ENCODE measurements at places on chromosomes 6 and 20. TPM values are rescaled to one million over a fixed set of nuclear protein-coding genes. Genes with fewer than 3 reads are reported as not detected.

- no peaks in the 10 kb centered on the region for H3K36me3 ChIP-seq
- no peaks in the 10 kb centered on the region for H3K27me3 ChIP-seq
- no peak for DNase-seq
- H3K4me1 ChIP-seq = no peaks in the 10 kb centered on the region
- H3K27ac ChIP-seq = no peak overlapping the region
- H3K4me3 ChIP-seq = no peak overlapping the region
Observed at GRCh38 chr6:13299403-13299821, 28.9 kb downstream of the TBC1D7 start.

GRCh38 chr6:168632694-168633093 lies 191.7 kb downstream of the SMOC2 start:
- H3K27ac ChIP-seq = no peak overlapping the region
- H3K27me3 ChIP-seq = peaks cover 35% of the 10 kb centered on the region
- no peak for DNase-seq
- H3K4me3 ChIP-seq = no peak overlapping the region
- H3K36me3 ChIP-seq = no peaks in the 10 kb centered on the region
- H3K4me1 ChIP-seq = no peaks in the 10 kb centered on the region

DNA sequence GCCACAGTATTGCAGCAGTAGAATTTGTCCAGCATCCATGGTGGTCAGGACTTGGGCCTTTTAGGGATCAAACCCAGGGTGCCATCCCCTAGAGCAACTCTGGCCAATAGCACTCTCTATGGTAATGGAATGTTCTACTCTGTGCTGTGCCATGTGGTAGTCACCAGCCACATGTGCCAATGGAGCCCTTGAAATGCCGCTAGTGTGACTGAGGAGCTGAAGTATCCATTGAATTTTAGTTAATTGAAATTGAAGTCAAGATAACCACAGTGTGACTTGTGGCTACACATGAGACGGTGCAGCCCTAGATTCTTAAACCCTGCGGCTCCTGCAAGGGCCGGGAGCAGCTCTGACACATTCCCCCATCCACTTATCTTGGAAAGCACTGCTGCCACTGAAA lies 54.6 kb downstream of the SLC2A10 start:
- no peaks in the 10 kb centered on the region for H3K27me3 ChIP-seq
- DNase-seq = no peak
- H3K36me3 ChIP-seq = no peaks in the 10 kb centered on the region
- no peak overlapping the region for H3K27ac ChIP-seq
- no peaks in the 10 kb centered on the region for H3K4me1 ChIP-seq

DNA sequence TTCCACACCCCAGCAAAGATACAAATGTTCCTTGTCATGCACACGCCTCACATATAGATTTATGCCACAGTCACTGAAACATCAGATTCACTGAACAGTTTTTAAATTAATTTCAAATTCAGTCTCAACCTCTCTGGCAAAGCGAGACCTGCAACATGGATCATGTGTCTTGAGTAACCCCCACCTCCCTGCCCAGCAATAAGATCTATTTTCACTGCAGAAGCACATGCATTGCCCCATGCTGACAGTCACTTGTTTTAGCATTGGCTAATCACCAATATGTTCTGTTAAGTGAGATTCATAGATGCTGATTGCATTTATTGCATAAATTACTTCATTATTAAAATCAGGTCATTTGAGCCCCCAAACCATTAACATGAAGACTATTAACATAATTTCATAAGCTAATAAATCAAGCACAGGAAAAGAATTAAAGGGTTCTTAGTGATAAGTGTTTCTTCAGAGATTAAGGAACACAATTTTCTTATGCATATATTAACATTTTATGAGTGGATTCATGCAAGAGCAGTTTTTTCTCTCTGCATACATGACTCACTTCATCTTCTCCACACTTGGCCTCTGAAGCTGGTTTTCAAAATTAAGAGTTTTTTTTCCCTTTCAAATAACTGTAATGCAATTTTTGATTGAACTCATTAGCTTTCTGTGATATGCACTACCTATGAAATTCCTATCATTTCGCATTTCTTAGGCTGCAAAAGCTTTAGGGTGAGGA lies 173.2 kb upstream of the SOX4 start:
- H3K4me1 ChIP-seq = no peaks in the 10 kb centered on the region
- DNase-seq = no peak

DNA sequence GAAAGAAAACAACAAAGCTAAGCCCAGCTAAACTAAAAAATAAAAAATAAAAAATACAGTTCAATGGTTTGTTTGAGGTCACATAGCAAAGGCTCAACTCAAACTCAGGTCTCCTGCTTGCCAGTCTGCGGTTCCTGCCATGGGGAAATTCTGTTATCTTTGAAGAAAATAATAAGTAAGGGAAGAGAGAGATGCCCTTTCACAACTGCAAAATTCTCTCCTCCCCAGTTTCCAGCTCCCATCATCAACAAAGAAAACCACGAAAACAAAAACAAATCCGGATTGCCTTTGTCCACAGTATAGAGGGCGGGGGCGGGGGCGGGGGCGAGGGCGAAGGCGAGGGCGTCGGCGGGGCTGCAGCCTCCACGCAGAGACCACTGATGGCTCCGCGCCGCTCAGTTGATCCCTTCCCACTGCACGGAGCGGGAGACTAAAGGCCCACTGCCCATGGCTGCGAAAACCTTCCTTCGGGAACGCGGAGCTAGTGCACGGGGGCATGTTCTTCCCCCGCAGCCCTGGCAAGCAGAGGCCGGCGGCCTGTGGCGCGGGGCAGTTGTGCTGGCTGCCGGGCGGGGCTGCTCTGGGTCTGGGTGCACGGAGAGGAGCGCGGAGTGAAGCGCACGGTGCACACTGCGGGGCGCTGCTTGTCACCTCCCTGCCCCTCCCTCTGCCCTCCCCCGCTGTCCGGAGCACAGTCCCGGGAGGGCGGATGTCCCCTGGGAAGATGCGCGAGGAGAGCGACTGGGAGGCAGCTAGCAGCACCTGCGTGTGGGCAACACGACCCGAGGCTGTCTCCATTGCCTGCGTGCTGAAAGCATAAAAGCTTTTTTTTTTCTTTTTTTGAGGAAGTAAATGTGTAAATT lies 54.1 kb upstream of the TPD52L1 start:
- H3K27me3 ChIP-seq = no peaks in the 10 kb centered on the region
- H3K27ac ChIP-seq = no peak overlapping the region
- peak overlapping the region; percentile 54 for H3K4me3 ChIP-seq
- 0 out of 2 replicates have a peak, but pooled peaks cover 6% of the 10 kb centered on the region for H3K4me1 ChIP-seq
- DNase-seq = no peak

DNA sequence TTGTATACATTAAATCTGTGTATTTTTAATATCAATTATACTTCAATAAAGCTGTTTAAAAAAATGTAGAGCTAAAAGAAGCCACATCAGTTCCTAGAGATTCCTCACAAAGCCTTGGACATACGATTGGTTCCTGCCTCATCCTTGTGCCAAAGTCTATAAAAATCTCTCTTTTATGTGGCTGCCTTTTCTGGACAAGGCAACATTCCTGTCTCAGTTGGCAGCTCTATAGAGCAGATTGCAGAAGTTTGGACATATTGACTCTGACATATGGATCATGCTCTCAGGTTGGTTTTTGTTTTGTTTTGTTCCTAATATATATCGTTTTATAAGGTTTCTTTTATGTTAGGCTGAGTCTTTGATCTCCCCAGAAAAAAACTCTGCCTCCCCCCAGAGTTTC lies 148.9 kb downstream of the MAFB start:
- no peaks in the 10 kb centered on the region for H3K27me3 ChIP-seq
- no peaks in the 10 kb centered on the region for H3K4me1 ChIP-seq
- H3K4me3 ChIP-seq = no peak overlapping the region
- no peak overlapping the region for H3K27ac ChIP-seq

DNA sequence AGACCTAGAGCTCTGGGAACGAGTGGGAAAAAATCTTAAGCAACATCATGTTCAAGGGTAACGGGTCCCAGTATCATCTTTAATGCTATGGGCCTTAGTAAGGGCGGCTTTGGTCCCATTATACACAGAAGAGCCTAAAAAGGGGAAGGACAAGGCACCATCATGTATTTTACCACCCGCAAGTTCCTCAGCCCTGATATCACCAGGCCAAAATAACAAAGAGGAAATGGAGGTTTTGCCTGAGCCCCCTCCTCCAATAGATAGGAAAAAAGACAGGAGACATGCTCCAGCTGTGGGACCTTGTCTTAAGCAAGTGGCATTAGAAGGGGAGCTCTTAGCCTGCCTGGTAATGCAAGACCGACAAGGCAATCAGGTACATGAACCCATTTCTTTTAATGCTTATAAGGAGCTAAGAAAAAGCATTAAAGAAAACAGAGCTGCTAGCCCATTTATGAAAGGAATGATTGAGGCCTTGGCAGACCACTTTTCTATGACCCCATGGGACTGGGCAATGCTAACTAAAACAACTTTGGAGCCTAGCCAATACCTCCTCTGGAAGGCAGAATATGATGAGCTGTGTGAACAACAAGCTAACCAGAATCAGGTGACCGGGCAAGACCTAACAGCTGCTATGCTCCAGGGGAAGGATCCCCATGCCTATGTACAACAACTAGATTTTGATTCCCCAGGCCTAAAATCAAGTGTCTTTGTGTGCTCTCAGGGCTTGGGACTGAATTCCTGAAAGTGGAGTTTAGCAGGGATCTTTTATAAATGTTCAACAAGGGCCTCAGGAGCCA lies 23.2 kb downstream of the HLA-DPA1 start:
- H3K27ac ChIP-seq = no peak overlapping the region
- H3K4me3 ChIP-seq = no peak overlapping the region
- no peaks in the 10 kb centered on the region for H3K36me3 ChIP-seq
- H3K4me1 ChIP-seq = no peaks in the 10 kb centered on the region
- no peak for DNase-seq

GRCh38 chr6:170439366-170440361 lies 113.4 kb downstream of the PSMB1 start:
- DNase-seq = no peak
- H3K27ac ChIP-seq = no peak overlapping the region
- H3K4me3 ChIP-seq = no peak overlapping the region
- H3K36me3 ChIP-seq = no peaks in the 10 kb centered on the region

- no peaks in the 10 kb centered on the region for H3K36me3 ChIP-seq
- DNase-seq = no peak
- no peaks in the 10 kb centered on the region for H3K27me3 ChIP-seq
- no peak overlapping the region for H3K4me3 ChIP-seq
- no peak overlapping the region for H3K27ac ChIP-seq
Observed at GRCh38 chr6:2792330-2793110, 27.3 kb downstream of the WRNIP1 start.

- H3K4me3 ChIP-seq = no peak overlapping the region
- no peaks in the 10 kb centered on the region for H3K4me1 ChIP-seq
- H3K36me3 ChIP-seq = no peaks in the 10 kb centered on the region
Observed at GRCh38 chr6:40611912-40612311, 24.7 kb upstream of the LRFN2 start.

GRCh38 chr6:150099953-150100352 lies 31.0 kb upstream of the ULBP3 start:
- peaks cover 7% of the 10 kb centered on the region for H3K27me3 ChIP-seq
- no peaks in the 10 kb centered on the region for H3K36me3 ChIP-seq
- no peaks in the 10 kb centered on the region for H3K4me1 ChIP-seq
- no peak overlapping the region for H3K4me3 ChIP-seq
- DNase-seq = no peak

GRCh38 chr6:139243536-139243935 lies 48.3 kb downstream of the TXLNB start:
- no peak overlapping the region for H3K27ac ChIP-seq
- H3K27me3 ChIP-seq = peaks cover 5% of the 10 kb centered on the region
- H3K36me3 ChIP-seq = no peaks in the 10 kb centered on the region
- H3K4me3 ChIP-seq = no peak overlapping the region
- no peak for DNase-seq

GRCh38 chr6:109024368-109024767 lies 70.3 kb downstream of the SESN1 start:
- no peaks in the 10 kb centered on the region for H3K4me1 ChIP-seq
- no peak overlapping the region for H3K27ac ChIP-seq
- no peak overlapping the region for H3K4me3 ChIP-seq
- DNase-seq = no peak
- H3K27me3 ChIP-seq = no peaks in the 10 kb centered on the region
- no peaks in the 10 kb centered on the region for H3K36me3 ChIP-seq

GRCh38 chr6:99614430-99615186 lies 8.0 kb downstream of the PRDM13 start:
- H3K4me1 ChIP-seq = no peaks in the 10 kb centered on the region
- no peak overlapping the region for H3K27ac ChIP-seq
- no peaks in the 10 kb centered on the region for H3K36me3 ChIP-seq
- no peak for DNase-seq

- H3K27me3 ChIP-seq = no peaks in the 10 kb centered on the region
- no peaks in the 10 kb centered on the region for H3K36me3 ChIP-seq
- DNase-seq = no peak
- no peaks in the 10 kb centered on the region for H3K4me1 ChIP-seq
- no peak overlapping the region for H3K4me3 ChIP-seq
Observed at GRCh38 chr6:151963001-151963400, 155.5 kb downstream of the ESR1 start.

- H3K27ac ChIP-seq = no peak overlapping the region
- DNase-seq = no peak
- no peak overlapping the region for H3K4me3 ChIP-seq
- H3K27me3 ChIP-seq = no peaks in the 10 kb centered on the region
- no peaks in the 10 kb centered on the region for H3K36me3 ChIP-seq
Observed at GRCh38 chr6:108236791-108237190, 24.0 kb downstream of the SNX3 start.

GRCh38 chr20:23519556-23519955 lies 28.6 kb downstream of the CST8 start:
- H3K36me3 ChIP-seq = no peaks in the 10 kb centered on the region
- 0 out of 2 replicates have a peak, but pooled peaks cover 2% of the 10 kb centered on the region for H3K27me3 ChIP-seq
- H3K4me1 ChIP-seq = no peaks in the 10 kb centered on the region
- no peak overlapping the region for H3K27ac ChIP-seq

The OR2J2 gene
- total RNA-seq = not detected

The MEP1A gene
- not detected for total RNA-seq

The SPATS1 gene
- not detected for total RNA-seq

The PRKN gene
- 0.46 TPM for total RNA-seq

The MRPS18B gene
- 69.1 TPM for total RNA-seq

The MACROD2 gene
- 1.2 TPM for total RNA-seq

The LKAAEAR1 gene
- total RNA-seq = 0.67 TPM

The COX4I2 gene
- total RNA-seq = not detected

The FHL5 gene
- not detected for total RNA-seq
